HepG2 (cell line): ENCODE measurements at places on chromosomes 6 and 20.

- DNase-seq, result no peak
Observed at GRCh38 chr6:141029908-141030307, 1102.8 kb upstream of the GJE1 start.

GRCh38 chr20:402496-402885 lies 5.6 kb upstream of the RBCK1 start:
- DNase-seq, result no peak

DNA sequence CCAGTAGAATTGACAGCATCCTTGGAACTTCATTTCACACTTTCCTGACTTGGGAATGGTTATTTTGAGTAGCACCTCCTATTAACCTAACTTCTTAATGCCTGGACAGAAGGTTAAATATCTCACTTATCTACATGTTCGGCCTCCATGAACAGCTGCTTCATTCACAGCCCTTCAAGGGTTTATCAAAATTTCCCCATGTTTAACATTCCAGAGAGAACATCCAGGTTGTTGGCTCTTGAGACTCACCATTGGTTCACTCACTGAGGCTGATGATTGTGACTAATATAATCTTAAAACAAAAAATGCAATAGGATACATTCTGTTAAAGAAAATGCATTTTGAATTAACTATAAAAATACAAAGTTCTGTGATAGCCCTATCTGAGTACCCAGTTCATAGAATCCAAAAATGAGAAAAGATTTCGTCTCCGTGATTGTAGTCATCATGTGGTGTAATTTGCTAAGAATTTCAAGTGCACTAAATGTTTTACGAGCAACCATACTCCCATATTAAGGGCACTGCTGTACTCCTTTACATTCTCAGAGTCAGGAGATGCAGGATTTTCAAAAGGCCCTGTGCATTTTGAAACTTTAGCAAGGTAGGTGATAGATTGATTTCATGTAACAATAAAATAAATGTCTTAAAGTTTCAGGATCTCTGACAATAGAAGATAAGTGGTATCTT lies 260.6 kb upstream of the TAB2 start:
- no peak for DNase-seq

DNA sequence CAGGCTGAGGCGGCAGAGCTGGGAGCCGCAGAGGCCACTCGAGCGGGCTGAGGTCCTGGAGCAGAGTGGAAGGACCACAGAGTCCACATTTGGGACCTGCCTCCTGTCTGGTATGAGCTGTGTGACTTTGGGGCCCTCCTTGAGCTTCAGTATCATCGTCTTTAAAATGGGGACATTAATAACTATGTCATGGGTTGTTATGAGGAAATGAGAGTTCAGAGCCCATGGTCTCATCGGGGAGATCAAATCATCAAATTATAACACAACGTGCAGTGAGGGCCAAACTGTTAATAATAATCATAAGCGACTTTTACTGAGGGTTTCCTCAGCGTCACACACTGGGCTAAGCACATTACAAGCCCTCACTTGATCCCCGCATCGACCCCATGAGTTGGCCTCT lies 49.9 kb upstream of the CCDC167 start:
- DNase-seq, result no peak
